ENCODE measurements at places on chromosomes 3 and 15.

DNA sequence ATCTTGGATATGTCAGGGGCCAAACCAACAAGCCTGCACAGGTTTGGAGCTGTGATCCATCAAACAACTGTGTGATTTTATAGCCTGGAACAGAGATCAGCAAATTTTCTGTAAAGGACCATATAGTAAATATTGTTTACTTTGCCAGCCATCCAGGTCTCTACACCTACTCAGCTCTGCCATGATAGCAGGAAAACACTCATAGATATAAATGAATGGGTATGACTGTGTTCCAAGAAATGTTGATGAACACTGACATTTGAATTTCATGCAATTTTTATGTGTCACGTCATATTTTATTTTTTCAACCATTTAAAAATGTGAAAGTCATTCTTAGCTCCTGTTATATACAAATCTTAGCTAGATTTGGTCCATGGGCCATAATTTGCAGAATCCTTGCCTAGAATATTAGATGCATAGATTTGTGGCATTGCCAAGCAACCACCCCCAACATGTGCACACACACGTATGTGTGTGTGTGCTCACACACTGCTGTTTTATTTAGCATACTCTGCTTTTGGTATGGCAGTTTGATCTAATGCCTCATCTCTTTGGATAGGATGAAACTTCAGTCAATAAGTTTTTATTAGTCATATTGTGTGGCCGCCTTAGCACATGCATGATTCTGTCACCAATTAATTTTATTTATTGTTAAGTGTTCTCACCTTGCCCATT, 6.4 kb downstream of the ATXN7 start:
- DNase-seq = no peak

GRCh38 chr3:65350801-65351476, 663.1 kb upstream of the ADAMTS9 start:
- DNase-seq = no peak

GRCh38 chr15:90114451-90114901, 12.2 kb upstream of the IDH2 start:
- DNase-seq = no peak

DNA sequence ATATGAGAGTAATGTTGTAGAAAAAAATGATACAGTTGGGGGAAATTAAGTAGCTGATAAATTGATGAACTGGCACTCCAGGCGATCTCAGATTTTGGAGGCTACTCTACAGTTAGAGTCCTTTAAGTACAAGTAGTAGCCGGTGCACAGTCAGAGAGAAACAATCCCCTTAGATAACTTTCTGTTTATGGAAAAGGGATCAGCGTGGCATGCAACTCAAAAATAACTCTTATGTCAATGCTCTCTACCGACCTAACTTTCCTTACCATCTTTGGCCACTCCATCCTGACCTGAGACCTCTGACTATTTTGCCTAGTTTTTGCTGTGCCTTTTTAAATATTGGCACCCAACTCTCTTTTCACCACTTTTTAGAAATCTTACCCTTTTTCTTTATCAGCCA, 299.6 kb downstream of the UNC13C start:
- DNase-seq = no peak

GRCh38 chr3:189836795-189837194, 205.6 kb downstream of the TP63 start:
- DNase-seq = no peak

DNA sequence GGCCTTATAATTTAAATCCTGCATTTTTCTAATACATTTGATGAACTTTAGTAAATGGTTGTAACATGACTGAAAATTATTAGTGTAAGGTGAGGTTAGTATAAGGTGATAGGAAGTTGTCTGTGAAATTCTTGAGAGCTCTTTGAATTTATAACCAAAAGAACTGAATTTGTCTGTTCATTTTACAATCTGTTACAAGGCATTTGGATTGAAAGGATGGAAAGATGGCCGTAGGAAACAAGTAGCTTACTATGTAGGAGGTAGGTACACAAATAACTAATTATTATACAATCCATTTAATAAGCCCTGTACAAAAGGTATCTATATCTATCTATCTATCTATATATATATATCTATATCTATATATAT, 6.6 kb downstream of the DIPK2A start:
- DNase-seq = no peak

GRCh38 chr3:185263423-185263822, 9.6 kb upstream of the EHHADH start:
- DNase-seq = no peak

DNA sequence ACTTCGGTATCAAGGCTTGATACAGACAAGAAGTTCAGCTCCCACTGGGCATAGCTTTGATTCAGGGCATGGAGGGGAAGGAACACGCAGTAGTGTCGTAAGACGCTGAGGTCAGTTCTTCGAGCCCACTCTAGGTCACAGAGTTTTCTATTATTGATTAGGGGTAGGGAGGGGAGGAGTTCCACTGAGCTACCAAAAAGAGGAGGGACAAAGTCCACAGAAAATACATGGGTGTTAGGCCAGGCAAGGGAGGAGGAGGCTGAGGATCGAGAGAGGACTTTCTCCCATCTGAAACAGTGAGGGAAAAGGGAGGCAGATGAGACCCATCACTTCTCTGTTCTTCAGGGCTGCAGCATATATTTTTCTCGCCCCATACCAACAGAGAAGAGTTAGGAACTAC, 75.1 kb upstream of the GUCA1C start:
- no peak for DNase-seq

DNA sequence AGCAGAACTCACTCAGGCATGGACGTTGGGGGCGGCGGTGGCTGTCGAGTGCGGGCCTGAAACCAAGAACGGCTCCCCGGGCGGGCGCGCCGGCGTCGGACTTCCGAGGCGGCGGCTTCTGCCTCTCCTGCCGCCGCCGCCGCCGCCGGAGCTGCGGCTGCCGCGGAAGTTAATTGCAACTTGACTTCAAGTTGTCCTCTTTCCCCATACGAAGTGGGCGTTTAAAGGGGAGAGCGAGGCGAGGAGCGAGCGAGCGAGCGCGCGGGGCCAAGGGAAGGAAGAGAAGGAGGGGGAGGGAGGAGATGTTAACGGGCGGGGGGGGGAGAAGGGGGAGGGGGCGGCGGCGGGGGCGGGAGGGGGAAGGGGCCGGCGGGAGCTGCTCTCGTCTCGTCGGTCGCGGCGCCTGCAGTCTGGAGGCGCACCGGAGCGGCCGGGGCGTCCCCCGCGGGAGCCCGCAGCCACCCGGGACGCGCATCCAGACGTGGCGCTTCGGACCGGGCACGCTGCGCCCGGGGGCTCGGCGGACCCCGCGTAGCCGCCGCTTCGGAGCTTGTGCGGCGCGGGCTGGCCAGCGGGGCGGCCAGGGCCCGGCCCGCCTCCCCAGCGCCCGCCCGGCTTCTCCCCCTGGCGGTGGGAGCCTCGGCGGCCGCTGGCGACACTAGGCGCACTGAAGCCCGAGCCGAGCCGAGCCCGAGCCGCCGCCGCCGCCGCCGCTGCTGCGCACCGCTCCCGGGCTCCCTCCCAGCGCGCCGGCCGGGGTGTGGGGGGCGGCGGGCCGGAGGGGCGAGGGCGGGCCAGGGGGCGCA, 19.7 kb upstream of the SATB1 start:
- peak; percentile 45 for DNase-seq

GRCh38 chr3:8660175-8661118, 15.8 kb upstream of the SSUH2 start:
- DNase-seq = peak; percentile 16

DNA sequence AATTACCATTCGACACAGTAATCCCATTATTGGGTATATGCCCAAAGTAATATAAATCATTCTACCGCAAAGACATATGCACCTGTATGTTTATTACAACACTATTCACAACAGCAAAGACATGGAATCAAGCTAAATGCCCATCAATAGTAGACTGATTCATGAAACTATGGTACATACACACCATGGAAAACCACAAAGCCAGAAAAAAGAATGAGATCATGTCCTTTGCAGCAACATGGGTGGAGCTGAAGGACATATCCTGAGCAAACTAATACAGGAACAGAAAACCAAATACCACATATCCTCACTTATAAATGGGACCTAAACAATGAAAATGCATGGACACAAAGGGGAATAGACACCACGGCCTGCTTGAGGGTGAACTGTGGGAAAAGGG, 11.1 kb upstream of the MCF2L2 start:
- peak; percentile 28 for DNase-seq

GRCh38 chr3:164962610-164963009, 115.7 kb downstream of the SI start:
- DNase-seq = no peak

DNA sequence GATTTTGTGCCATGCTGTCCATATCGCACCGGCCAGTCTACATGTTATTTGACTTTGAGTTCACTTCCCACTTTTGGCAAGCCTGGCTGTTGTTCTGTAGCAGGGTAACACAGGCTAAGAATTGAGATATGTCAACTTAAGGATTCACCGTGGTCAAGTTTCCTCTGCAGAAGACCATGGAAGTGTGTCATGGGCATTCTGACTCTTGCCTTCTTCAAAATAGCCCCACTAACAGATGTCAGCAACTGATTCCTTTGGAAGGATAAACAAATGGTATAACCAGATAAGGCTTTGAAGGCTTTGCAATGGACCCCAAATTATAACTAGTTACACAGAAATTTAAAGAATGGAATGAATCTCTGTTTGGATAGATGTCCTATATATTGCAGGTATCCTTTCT, 20.1 kb upstream of the CD47 start:
- DNase-seq = no peak

DNA sequence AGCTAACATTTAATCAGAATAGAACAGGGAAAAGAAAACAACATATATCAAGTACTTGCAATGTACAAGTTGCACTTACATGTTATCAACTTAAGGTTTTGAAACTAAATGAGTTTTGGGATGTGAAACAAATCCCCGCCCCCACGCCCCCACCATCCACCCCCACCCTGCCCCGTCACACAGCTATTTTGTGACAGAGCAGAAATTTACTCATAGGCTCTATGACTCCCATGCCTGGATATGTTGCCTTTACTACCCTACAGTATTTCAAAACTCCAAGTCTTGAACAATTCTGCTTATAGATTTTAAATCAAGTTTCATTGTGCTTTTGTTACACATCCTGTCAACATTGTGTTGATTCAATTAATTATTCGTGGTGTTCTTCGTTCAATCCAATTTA, 18.1 kb upstream of the IL1RAP start:
- no peak for DNase-seq

GRCh38 chr3:102174832-102175374, 259.9 kb upstream of the ZPLD1 start:
- DNase-seq = peak; percentile 75

- DNase-seq = no peak
Observed at GRCh38 chr3:52370531-52370930, 54.4 kb downstream of the DNAH1 start.

- DNase-seq = peak; percentile 53
Observed at GRCh38 chr3:55662683-55663082, 175.6 kb upstream of the WNT5A start.

- peak; percentile 31 for DNase-seq
Observed at GRCh38 chr3:65785065-65785645, 253.6 kb downstream of the MAGI1 start.

GRCh38 chr3:37810848-37811247, 50.8 kb upstream of the CTDSPL start:
- no peak for DNase-seq

GRCh38 chr3:194739498-194740284, 54.0 kb downstream of the FAM43A start:
- peak; percentile 84 for DNase-seq

- peak; percentile 21 for DNase-seq
Observed at GRCh38 chr3:15637131-15637951, 35.8 kb downstream of the BTD start.

DNA sequence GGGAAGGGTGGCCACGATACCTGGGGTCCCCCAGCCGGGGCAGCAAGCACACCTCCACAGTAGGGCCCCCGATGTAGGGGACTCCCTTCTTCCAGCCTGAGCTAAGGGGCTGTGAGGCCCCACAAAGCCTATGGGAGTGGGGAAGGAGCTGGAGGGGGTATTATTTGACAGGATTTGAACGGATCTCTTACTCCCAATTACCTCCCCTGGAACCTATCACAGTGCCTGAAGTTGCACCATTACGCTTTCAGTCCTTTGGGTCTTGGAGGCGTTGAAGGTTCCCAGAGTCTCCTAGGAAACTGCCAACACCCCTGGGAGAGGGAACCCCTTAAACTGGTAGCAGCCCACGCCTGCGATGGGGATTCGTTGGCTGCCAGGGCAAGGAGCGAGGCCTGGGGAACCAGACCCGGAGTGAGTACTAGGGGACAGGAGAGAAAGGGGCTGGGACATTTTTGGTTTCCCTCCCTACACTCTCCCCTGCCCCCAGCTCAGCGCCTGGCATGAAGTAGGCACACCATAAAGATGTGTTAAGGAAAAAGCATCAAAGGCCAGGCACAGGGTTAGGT, 409 bp upstream of the LHFPL4 start:
- DNase-seq = no peak

DNA sequence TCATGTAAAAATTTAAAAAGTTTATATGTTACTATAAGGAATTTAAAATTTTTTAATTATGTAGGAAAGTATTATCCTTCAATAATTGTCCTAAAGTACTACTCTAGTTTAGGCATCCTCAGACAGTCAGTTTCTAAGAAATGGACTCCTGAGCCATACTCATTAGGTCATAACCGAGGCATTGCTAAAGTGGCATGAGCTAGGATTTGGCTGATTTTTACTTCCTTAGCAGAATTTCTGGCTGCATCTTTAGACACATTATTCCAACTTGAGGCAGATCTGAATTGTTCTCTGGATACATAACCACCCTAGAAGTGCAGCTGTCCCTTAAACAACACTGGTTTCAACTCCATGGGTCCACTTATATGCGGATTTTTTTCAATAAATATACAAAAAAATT, 38.3 kb downstream of the IFT57 start:
- no peak for DNase-seq

DNA sequence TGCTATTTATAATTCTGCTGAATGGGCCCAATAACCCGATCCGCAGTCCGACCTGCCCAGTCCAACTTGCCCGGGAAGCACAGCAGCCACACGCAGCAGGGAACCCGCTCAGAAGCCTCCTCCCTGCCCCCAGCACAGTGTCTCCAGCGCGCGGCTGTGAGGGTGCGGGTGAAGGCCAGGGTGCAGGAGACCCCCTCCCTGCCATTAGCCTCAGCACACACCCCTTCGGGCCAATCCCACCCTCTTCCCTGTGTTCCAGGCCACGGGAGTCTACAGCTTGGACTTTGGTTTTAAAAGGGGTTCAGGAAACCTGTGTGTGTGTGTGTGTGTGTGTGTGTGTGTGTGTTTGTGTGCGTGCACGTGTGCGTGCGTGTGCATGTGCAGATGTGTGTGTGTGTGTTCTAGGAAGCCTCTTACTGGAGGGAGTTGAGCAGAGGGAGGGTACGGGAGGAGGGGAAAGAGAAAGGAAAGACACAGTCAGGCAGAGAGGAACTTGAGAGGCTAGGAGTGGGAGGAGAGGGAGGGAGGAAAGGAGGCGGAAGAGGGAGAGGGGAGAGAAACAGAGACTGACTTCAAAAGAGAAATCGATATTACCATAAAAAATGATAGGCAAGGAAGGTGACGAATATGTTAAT, 34.2 kb downstream of the ATP2B2 start:
- DNase-seq = no peak
